Stimulated activated CD8-positive, alpha-beta memory T cell treated with anti-CD3 and anti-CD28 coated beads, Interleukin-12 subunit alpha, Interleukin-12 subunit beta, amount 100 ng/mL, for 4 hours (primary cell): ENCODE measurements at places on chromosomes 12 and 14.

GRCh38 chr12:29730481-29730880, 53.3 kb downstream of the TMTC1 start:
- DNase-seq = no peak

GRCh38 chr14:62673014-62673755, 372.1 kb downstream of the KCNH5 start:
- no peak for DNase-seq

DNA sequence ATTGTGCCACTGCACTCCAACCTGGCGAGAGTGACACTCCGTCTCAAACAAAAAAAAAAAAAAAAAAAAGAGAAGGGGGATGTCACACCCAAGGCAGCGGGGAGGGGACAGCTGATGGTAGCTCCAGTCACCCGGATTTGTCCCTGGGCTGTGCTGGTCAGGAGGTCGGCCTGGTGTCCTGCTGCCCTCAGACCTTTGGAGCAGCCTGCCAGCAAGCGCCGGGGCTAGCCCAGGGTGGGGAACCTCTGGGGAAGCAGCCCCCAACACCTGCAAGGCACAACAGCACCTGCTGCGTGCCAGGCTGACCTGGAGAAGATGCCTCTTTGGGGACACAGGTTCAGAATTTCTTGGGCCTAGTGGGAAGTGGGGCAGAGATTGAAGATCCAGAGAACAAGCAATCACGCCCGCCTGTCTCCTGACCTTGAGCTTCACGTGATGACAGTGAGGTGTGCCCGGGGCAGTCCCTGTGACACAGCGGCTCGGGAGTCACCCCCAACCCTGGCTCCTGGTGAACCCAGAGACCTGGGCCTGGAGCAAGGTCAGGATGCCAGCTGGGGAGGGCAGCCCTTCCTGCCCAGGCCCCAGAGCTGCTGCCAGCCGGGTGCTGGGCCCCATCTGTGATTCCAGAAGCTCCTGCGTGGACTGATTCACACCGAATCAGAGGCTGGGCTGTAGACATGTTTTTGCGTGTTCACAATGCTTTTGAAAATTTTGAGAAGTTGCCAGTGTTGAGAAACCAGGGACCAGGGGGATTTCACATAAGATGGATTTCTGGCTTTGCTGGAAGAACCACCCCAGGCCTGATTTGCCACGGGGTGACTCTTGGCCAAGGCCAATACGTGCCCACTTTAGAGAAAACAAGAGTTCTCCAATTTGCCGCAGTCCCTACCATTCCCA, 66.4 kb downstream of the RFLNA start:
- no peak for DNase-seq

DNA sequence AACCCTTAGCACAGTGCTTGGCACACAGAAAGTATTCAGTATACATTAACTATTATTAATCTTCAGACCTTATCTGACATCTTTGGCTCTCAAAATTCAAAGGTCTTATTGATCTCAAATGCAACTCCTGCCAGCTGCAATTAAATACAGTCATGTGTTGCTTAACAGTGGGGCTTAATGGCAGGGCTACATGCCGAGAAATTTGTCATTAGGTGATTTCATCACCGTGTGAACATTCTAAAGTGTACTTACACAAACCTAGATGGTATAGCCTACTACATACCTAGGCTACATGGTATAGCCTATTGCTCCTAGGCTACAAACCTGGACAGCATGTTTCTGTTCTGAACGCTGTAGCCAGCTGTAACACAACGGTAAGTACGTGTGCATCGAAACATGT, 156.3 kb upstream of the TMCC3 start:
- no peak for DNase-seq

DNA sequence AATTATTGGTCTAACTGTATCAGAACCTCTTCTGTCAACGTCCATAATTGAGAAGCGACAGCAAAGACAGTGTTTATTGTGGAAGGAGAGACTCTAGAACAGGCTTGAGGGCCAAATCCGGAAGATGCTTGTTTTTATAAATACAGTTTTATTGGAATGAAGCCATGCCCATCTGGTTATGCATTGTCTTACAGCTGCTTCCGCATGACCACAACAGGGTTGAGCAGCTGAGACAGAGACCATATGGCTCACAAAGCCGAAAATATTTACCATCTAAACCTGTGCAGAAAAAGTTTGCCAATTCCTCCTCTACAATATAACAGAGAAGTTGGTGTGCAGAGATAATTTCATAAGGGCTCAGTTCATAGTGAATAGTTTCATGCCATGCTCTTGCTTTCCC, 24.5 kb downstream of the PRKAB1 start:
- DNase-seq = no peak

DNA sequence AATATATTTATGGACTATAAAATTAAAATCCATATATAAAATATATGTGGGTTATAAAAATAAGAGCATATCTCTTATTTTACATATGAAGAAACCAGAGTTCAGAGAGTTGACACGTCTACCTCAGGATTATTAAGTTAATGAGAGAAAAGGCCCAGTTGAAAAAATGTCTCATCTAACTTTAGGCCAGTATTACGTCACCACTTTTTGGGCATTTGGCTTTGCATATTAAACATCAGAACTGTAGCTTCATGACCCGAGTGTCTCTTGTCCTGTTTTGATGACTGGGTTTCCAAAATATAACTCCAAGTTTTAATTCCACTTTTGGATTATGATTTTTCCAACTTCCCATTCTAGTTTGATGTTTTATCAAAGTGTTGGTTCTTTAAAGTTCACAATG, 1026.1 kb downstream of the SLC6A15 start:
- DNase-seq = no peak

DNA sequence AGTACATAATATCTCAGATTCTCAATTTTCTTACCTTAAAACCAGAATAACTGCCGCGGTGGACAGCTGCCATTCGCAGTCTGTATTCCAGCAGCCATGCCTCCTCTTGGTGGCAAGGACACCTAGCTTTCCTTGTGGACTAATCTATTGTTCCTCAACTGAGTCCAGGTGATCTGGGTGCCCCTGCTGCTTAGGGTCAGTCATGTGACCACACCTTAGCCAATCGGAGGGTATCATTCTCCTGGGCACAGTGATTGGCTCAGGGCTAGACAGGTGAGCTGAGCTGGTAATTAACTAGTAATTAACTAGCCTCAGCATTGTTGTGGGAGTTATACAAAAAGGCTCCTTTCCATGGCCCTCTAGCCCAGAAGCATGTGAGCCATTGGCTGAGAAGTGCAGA, 55.0 kb downstream of the RIMBP2 start:
- no peak for DNase-seq

- no peak for DNase-seq
Observed at GRCh38 chr12:132379996-132380395, 50.6 kb upstream of the GALNT9 start.

- no peak for DNase-seq
Observed at GRCh38 chr12:90322006-90322405, 613.4 kb upstream of the ATP2B1 start.

DNA sequence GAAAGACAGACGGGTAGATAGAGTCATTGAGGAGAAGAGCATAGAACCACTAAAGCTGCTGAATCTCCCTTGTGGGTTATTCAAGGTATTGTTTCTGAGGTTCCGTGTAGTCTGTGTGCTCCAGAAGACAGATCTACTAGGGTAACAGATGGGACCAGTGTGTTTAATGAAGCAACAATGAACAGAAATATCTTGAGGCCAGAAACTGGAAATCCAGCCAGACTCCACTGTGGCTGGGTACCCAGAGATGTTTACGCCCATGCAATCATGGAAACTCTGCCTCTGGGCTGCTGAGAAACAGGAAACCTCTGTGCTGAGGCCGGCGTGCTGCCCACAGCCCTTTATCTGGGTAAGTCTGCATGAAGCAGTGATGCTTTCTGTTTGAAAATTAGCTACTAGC, 8.3 kb downstream of the PROX2 start:
- peak; percentile 21 for DNase-seq
